Cortex of kidney (tissue), 1 donor: ENCODE measurements at places on chromosomes 3 and 15.

DNA sequence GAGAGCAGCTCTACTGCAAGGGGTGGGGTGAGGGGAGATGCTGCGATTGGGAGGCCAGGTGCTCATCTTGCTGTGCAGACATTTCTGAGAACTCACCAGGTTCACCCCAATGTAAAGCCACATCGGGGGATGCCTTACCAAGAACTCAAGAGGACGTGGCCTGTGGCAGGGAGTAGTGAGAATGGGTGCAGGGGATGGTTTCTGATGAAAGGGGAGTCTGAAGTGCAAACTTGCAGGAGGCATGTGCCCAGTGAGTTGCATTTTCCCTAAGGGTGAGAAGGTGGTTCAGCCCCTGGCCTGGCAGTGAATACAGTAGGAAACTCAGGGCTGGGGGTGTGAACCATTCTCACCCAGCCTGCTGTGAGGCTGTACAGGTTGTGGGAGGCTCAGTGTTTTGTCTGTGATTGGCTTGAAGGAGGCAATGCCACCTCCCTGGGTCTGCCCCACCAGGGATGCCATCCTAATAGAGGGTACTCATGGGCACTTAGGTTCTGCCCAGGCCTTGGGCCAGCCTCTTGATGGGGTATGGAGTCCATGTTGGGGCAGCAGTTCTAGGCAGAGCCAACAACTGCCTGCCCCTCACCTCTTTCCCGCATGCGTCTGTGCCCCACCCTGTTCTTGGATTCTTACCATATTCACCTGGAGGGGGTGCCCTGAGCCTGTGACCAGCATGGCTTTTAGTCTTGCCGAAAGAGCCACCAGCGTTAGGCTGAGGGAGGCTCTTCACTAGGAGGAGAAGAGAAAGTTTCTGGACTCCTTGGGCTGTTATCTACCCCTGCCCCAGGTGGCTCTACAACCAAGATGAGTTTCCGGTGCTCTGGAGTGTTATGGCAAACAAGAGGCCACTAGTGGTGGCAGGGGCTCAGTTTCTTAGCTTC, 4.5 kb downstream of the HEMK1 start:
- no peak for DNase-seq

GRCh38 chr3:99430348-99431134, 207.9 kb upstream of the COL8A1 start:
- DNase-seq: no peak

- no peak for DNase-seq
These were observed at the start of gene MRPS22 for GRCh38 chr3:139343895-139344856. Gene MRPS22, plus strand, starts transcription at chr3:139344020. Its CDS starts 7 bp downstream, at chr3:139344027.

- no peak for DNase-seq
These were observed 22.1 kb upstream of the TJP1 start for GRCh38 chr15:29844290-29844903.

GRCh38 chr3:53337167-53337940, 10.0 kb downstream of the DCP1A start:
- no peak for DNase-seq

DNA sequence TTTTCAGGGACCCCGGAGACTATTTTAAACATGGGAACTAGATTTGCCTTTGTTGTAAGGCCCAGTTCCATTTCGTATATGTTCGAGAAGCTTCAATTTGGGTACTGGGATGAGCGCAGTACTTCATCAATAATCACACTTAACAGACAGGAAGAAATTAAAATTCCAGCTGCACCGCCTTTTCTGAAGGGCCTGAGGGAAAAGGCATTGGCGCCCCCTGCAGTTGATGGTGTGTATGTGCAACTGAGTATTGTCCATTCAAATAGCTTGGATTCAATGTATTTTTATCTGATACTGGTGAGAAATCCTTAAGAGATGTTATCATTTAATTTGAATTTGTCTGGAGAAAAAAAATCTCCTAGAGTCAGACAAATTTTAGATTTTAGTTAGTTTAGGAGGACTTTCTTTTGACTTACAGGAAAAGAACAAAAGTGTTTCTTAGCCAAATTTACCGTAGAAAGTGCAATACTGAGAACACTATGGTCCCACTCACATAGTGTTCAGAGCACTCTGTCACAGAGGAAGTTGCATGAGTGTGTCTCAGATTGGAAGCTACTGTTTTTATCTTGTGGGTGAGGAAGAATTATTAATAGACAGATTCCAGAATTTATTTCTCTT, 5.4 kb upstream of the ALDH1A2 start:
- no peak for DNase-seq

DNA sequence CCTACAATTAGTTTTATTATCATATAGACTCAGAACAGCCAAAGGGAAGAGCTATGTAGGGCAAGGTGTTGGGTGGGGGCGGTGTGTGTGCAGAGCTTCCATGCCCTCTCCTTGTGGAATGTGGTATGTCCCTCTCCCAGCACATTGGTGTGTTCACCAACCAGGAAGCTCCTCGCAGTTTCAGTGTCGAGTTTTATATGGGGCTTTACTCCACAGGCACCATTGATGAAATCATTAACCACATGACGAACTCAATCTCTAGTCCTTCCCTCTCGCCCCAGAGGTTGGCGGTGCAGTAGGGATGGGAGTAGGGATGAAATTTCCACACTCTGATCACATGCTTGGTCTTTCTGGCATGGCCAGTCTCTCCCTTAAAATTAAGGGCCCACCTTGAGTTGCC, 13.6 kb upstream of the SRP14 start:
- no peak for DNase-seq

- DNase-seq: no peak
These were observed 37.5 kb downstream of the SLC6A20 start for GRCh38 chr3:45758871-45759270.

DNA sequence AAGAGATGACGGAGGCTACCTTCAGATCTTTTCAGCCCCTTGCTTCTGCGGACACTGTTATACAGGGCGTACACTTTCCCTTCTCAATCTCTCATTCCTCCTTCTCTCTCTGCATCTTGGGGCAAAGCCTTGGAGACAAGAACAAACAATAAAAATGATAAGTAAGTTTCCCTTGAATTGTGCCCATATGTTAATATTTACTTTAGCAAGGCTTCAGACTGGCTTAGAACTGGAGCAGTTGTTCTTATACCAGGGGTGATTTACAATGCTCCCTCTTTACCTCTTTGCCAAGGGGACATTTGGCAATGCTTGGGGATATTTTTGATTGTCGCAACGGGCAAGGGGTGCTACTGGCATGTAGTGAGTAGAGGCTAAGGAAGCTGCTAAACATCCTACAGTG, 29.4 kb downstream of the TIMMDC1 start:
- DNase-seq: no peak

DNA sequence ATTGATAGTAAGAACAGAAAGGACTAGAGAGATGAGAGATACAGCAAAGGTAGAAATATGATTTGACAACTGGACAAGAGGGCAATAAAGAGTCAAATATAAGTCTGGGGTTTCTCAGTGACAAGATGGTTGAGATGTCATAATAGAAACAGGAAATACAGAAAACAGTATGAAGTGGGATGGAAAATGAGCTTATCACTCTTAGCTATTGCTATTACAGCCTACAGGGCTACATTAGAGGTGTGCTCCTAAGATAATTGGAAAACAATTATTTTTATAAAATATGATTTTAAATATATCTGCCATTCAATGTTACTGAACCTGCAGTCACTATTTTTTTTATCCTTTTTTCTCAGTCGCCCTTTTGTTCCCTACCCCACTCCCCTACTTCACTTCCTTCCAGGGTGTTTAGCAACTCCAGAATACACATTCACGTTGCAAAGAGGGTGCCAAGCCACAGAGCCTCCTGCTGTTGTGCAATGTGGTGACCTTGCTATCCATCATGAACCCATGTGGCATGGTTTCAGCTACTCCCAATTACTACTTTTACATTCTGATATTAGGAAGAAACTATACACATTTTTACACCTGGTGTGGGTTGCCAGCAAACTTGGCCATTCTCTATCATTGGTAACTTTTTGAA, 6.0 kb downstream of the NRG4 start:
- no peak for DNase-seq

DNA sequence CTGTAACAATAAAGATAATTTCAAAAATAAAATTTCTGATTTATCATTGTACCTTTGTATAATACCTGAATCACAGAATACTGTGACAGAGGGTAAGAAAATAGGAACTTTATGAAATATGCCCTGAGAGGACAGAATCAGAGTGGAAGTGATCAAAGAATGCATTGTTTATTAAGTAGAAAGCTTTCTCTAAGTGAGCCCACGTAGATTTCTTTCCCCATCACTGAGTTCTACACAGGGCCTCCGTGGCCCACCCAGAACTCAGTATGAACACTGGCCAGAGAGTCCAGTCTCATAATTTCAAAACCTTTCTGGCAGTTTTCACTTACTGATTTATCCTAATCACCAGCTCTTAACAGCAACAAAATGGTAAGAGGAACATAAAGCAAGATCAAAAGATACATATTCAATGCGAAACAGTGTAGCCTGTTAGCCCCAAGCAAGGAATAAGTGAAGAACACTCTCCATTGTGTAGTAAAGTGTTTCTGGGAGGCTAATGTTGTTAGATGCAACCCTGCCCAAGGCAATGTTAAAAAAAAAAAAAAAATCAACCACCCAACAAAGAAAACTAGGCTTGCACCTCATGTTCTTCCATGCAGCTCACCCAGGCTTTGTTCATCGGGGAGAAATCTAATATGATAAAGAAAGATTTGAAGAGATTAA, 341.3 kb downstream of the LSAMP start:
- DNase-seq: no peak

GRCh38 chr3:59675495-59675894, 625.7 kb upstream of the CFAP20DC start:
- no peak for DNase-seq

GRCh38 chr3:34646911-34647460, 848.6 kb downstream of the PDCD6IP start:
- DNase-seq: no peak

GRCh38 chr3:47747558-47747957, 34.1 kb downstream of the SMARCC1 start:
- no peak for DNase-seq

DNA sequence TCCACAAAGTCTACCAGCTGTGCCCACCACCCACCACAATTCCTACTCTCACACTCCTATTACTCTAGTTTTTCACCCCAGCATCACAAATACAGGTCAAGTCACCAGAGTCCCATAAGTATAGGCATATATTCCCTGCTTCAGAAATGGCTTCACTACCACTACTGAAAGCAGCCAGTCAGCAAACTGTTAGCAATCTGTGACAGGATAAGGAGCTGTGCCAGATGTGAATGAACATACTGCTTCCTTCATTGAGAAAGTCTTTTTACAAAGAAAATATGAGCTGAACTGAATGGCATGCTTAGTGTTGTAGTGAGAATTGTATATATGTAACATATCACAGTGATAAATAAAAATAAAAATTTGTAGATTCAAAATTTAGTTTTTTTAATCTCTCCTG, 76.8 kb downstream of the C3orf85 start:
- DNase-seq: no peak

- no peak for DNase-seq
These were observed 2.9 kb downstream of the IFT57 start for GRCh38 chr3:108219336-108219735.

- DNase-seq: no peak
These were observed 42.0 kb upstream of the KCNH8 start for GRCh38 chr3:19106307-19106706.

GRCh38 chr3:16496008-16496407, 17.5 kb downstream of the RFTN1 start:
- no peak for DNase-seq

- DNase-seq: no peak
These were observed 8.7 kb upstream of the ATP13A4 start for GRCh38 chr3:193563426-193563825.

DNA sequence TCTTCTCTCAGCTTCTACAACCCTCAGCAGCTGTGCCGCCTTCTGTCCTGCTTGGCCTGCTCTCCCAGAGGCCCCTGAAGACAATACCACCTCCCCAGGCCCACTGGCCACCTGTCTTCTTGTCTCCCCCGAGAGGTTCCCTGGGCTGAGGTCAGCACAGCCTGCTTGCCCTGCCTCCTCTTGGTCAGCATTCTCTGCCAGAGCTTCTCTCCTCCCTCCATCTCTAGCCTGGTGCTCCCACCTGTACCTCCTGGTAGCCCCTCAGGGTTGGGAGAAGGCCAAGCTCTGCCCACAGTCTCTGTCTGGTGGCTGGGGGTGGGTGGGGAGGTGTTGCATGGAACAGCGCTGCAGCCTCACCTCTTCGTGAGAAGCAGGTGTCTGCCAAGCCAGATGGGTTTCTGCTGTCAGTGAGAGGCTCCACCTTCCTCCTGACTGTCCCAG, 5.6 kb upstream of the ISLR start:
- DNase-seq: no peak

- DNase-seq: no peak
These were observed 532.7 kb downstream of the SOX2 start for GRCh38 chr3:182244222-182244971.

- no peak for DNase-seq
These were observed 89.5 kb upstream of the ANKRD28 start for GRCh38 chr3:15887261-15887660.

- DNase-seq: no peak
These were observed 15.5 kb upstream of the ONECUT1 start for GRCh38 chr15:52805351-52806283.

GRCh38 chr3:107661447-107662123, 138.8 kb downstream of the BBX start:
- DNase-seq: no peak

GRCh38 chr3:108008106-108008505, 82.7 kb downstream of the CD47 start:
- DNase-seq: no peak

GRCh38 chr15:31297575-31298456, 28.8 kb upstream of the KLF13 start:
- no peak for DNase-seq

- DNase-seq: no peak
These were observed 91.0 kb downstream of the LRTM1 start for GRCh38 chr3:54836871-54837270.

- DNase-seq: no peak
These were observed 308.4 kb downstream of the PDCD6IP start for GRCh38 chr3:34106879-34107278.

DNA sequence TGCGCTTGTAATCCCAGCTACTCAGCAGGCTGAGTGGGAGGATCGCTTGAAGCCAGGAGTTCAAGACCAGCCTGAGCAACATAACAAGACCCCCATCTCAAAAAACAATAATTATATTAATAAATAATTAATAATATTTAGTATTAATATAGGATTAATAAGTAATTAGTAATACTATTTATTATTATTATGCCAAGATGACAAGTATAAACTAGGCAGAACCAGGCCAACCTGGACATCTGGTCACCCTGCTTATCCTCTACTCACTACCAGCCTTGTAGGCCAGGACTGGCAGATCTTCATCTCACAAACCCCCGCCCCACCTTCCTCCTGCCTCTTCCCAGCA, 429 bp downstream of the CPN2 start:
- DNase-seq: no peak
